ENCODE measurements at places on chromosomes 12 and 14.

DNA sequence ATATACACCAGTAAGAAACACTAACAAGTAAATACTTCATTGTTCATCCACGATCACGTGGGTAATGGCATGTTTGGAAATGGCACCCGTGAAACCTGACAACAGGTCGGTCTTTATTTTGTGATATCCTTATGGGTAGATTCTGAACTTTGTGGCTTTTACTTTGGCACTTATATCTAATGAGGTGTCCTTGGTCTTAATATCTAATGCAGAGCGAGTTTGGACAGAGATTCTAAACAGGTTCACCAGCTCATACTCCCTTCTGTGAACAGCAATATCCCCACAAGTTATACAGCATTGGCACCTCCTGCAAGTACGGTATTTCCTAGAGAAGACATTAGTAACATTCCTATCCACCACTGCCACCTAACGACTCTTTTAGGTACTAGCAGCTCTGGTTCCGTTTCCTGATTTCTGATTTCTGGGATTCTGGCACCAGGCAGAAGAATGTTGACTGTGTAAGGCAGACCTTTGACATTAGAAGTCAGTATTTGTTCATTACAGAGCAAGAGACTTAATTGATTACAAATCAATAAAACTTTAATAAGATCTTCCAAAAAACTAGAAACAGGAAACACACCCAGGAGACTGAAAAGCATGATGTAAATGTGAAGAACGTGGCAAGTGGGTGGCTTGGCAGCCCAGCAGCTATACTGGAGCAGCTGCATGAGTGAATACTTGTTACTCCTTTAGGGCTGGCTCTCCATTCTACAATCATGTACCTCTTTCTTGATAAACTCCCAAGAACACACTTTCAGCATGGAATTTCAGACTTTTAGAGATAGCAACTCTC lies 2.5 kb downstream of the ANG start:
- peak; percentile 26 for DNase-seq

DNA sequence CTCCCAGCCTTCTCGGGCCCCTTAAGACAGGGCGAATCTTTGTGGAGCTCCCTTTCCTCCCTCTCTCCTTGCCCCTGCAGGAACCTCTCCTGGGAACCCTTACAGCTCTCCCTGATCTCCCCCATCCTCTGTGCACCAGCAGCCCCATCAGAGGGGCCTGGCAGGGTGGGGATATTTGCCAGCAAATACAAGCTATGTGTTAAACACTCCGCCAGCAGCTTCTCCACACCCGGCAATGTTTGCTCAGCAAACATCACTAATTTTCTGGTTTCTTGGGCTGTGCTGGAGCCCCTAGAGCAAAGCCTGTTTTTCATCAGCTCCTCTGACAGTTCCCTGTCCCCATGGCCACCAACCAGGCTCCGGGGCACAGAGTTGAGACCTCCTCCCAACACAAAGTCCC lies 147.5 kb upstream of the LHX5 start:
- no peak for DNase-seq

DNA sequence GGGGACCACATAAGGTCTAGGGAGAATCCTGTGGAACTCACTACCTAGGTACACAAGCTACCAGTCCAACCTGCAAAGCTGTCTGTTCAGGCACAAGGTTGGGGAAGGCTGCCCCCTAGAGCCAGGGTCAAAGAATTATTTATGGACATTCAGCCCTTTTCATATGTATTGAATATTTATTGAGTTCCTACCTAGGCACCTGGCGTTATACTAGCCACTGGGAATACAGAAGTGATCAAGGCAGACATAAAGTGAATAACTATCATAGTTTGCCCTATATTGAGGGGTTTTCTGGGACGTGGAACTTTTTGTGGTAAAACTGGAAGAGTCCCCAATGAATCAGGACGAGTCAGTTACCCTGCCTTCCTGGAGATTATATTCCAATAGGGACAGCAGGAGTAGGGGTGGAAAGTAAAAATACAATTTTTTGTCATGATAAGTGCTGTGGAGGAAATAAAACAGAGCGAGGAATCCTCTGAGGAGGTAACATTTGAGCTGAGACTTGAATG lies 5.8 kb upstream of the SLC48A1 start:
- peak; percentile 71 for DNase-seq

GRCh38 chr12:27428466-27428865 lies 18.1 kb upstream of the SMCO2 start:
- no peak for DNase-seq

DNA sequence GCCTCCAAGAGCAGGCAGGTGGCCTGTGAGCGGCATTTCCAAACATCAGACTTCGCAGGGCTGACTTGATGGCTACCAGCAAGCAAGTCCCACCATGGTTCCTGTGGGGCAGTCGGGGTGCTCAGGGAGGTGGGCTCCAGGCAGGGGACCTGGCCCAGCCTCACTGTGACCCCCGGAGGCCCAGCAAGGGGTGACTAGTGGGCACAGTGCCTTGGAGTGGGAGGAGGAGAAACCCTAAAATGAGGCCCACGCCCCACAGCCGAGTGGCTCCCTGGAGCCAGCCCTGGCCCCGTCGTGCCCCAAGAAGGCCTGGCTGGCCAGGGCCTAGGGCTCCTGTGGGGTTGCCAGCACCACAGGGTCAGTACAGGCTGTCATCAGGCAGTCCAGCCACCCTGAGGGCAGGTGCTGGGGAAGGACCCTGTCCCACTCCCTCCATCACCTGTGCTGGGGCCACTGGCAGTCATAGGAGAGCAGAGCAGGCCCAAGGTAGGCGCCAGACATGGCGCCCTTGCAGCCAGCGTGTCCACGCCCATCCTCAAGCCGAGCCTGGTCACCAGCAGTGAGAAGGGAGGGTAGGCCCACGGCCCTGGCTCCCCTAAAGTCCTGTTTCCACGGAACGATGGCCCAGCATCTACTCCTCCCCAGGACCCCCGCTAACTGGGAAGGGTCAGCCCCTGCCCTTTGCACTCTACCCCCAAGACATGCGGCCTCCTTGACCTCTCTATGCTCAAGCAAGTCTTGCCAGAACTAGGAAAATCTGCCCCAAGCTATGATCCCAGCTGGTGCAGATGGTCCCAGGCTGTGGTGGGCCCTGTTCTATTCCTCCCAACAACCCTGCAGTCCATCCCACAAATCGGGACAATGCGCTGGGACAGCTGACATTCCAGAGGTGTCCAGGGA lies 144.2 kb upstream of the C14orf180 start:
- DNase-seq: no peak

- no peak for DNase-seq
These were observed 8.2 kb downstream of the VDR start for GRCh38 chr12:47896633-47897032.

- peak; percentile 68 for DNase-seq
These were observed 1.1 kb upstream of the LRP1 start for GRCh38 chr12:57127101-57127725.

- DNase-seq: no peak
These were observed 87.0 kb upstream of the VRK1 start for GRCh38 chr14:96710060-96710666.

GRCh38 chr12:117359029-117359845 lies 2.2 kb downstream of the NOS1 start:
- no peak for DNase-seq

DNA sequence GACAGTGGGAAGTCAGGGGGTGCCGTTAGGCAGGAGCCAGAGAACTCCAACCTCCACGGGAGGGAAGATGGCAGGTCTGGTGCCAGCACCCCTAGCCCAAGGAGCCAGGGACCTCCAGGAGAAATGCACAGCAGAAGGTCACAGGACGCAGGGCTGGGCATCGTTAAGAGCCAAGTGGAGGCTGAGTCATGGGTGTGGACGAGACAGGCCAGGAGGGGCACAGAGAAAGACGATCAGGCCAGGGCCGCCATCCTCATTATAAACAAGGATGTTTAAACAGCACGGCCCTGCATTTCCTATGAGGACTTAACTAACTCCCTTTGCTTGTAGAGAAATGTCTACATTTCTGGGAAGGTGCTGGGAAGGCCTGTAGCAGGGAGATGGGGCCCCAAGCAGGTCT lies 77.9 kb upstream of the FZD10 start:
- DNase-seq: no peak

DNA sequence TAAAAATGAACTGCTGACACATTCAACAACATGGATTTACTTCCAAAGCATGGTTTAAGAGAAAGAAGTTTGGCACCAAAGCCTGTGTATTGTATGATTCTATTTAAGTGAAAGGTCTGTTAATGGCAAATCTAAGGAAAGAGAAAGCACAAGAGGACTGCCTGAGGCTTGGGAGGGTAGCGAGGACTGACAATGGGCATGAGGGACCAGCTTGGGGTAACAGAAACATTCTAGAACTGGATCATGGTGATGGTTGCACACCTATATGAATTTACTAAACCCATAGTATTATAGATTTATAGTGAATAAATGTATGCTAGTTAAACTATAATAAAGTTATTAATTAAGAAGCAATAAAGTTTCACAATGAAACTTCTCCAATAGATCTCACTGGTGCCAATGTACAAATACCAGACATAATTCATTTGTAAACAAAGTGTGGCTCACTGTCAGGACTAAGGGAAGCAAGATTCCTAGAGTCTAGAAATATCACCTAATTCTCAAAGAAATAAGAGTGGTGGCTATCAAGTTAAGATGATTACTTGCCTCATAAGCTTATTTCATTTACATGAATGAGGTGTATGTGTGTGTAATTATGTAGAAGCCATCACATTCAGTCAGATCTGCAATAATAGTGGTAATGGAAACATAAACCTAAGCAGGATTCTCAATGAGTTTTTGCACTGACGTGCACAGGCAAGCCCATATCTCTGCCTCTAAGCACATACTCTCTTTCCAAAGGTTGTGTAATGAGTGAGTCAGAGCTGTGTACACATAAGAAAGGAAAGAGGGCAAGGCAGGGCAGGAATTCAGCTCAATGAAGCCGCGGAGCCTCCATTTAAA lies 353.4 kb downstream of the KCNH5 start:
- DNase-seq: no peak

DNA sequence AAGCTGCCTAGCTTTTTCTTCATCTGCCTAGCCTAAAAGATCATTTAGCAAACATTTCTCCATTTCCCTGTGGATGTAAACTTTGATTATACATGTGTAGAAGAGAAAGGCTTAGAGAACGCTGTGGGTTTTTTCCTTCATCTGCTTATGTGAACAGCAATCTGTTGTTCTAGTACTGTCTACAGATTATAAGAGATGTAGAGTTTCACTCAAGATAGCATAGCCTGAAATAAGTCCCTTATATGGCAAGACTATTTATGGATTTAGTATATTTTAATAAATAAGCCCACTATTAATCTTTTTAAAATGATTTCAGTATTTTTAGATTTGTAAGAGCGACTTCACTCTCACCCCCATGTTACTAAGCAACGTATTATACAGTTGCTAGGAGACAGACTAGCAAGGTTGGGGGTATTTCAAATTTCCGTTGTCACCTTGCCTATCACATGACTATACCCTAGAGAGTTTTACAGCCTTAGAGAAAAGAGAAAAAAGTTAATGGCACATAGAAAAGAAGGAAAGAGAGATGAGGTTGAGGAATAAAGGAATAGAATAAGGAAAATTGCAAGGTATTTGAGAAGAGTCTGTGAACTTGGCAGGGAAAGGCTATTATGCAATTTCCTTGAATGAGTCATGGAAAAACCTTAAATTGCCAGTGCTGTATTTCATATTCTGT lies 12.2 kb upstream of the TUBA1A start:
- no peak for DNase-seq

- DNase-seq: no peak
These were observed 98.9 kb downstream of the RBM19 start for GRCh38 chr12:113867258-113867657.

DNA sequence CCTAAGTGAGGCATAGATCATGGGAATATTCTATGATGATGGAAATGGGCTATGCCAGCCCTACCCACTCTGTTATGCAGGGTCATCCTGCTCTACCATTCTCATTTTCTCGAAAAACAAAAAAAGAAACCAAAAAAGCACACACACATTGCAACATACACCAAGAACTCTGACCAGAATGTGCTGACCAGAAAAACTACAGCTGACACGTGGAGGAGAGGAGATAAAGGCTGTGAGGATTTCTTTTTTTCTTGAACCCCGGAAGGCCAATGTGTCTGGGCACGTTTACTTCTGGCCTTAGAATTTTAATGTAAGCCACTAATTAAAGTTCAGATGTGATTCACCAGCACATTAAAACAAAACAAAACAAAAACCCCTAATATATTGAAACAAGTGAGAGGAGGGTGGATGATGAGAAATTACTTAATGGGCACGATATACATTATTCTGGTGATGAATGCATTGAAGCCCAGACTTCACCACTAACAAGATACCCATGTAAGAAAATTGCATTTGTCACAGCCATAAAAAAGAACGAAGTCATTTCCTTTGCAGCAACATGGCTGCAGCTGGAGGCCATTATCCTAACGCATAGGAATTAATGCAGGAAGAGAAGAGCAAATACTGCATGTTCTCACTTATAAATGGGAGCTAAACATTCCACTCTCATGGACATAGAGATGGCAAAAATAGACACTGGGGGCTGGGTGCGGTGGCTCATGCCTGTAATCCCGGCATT lies 66.3 kb upstream of the PLEKHG3 start:
- DNase-seq: no peak

GRCh38 chr12:14775636-14775980 lies 27.7 kb downstream of the WBP11 start:
- no peak for DNase-seq

GRCh38 chr14:21534576-21534975 lies 8.4 kb upstream of the SALL2 start:
- DNase-seq: no peak

DNA sequence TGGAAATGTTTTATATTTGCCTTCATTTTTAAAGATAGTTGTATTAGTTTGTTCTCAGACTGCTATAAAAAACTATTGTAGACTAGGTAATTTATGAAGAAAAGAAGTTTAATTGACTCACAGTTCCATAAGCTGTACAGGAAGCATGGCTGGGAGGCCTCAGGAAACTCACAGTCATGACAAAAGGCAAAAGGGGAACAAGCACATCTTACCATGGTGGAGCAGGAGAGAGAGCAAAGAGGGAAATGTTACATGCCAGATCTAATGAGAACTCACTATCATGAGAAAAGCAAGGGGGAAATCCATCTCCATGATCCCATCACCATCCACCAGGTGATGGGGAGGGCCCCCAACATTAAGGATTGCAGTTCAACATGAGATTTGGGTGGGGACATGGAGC lies 35.5 kb upstream of the UNC79 start:
- DNase-seq: no peak

- no peak for DNase-seq
These were observed 10.8 kb downstream of the SRGAP1 start for GRCh38 chr12:63855299-63855698.

- DNase-seq: no peak
These were observed 48.2 kb downstream of the FOXA1 start for GRCh38 chr14:37546621-37547447.

DNA sequence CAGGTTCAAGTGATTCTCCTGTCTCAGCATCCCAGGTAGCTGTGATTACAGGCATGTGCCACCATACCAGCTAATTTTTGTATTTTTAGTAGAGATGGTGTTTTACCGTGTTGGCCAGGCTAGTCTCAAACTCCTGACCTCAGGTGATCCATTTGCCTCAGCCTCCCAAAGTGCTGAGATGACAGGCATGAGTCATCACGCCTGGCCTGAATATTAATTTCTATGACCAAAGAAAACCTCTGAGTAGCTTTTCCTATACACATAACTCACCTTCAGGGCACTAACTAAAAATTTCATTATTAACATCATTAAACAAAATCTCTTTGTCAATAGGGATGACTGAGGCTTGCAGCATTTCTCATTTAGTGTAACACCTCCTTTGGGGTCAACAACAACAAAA lies 259.6 kb upstream of the KRR1 start:
- DNase-seq: no peak
